ENCODE measurements at places on chromosomes 13 and 19.

GRCh38 chr13:25169951-25170553 is 2.0 kb downstream of the AMER2 start:
- DNase-seq = no peak

DNA sequence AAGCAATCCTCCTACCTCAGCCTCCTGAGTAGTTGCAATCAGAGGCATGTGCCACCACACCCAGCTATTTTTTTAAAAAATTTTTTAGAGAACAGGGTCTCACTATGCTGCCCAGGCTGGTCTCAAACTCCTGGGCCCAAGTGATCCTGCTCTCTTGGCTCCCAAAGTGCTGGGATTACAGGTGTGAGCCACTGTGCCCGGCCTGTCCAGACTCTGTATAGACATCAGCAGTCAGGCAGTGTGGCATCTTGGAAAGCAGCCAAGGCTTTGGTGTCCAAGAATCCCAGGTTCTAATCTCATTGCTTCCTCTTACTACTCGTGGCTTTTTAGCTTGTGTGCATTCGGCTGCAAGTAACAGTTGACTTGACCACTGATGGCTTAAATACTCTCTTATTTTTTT is 43.4 kb downstream of the BICRA start:
- no peak for DNase-seq

DNA sequence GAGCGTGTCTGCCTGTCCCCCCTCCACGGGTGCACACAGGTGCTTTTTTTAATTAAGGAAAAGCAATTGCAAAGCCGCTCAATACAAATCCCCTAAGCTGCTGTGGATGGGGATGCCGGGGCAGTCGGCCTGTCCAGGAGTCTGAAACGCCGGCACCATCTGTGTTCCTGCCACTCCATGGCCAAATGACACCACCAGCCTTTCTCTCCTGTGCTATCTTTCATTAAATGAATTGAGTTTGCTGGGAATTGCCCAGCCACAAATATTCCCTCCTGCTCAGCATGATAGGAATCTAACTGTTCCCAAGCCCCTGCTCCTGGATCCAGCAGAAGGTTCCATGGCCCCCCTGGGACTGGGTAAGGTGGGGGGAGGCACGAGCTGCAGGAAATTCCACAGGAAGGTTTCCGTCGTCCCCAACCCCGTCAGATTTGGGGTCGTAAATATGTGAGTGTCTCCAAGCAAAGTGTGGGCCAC is 139.2 kb downstream of the KDM4B start:
- no peak for DNase-seq

DNA sequence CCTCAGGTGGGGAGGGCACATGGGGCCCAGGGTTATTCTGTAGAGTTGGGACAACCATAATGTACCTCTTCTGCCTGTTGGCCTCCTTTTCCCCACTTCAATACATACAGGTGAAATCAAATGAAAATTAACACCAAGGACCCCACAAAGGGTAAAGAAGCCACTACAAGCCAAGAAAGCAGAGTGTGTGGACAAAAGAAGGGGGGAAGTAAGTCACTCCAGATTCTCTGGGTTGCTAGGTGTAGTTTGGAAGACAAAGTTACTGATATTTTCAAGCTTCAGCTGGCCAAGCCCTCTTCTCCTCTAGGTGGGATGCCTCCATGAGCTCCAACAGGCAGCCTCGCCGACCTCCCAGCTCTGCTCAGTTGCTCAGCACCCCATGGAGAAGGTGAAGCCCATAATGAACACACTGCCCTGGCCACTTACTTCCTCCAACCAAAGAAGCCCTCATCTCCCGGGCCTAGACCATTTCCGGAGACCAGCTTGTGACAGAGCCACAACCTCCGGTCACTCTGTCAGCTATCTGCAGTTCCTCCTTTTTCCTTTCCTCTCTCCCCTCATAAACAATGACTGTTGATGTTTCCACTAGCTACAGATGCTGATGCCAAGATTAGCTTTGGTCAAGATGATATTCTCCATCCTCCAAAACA is 66.8 kb upstream of the MED4 start:
- DNase-seq = peak; percentile 64

DNA sequence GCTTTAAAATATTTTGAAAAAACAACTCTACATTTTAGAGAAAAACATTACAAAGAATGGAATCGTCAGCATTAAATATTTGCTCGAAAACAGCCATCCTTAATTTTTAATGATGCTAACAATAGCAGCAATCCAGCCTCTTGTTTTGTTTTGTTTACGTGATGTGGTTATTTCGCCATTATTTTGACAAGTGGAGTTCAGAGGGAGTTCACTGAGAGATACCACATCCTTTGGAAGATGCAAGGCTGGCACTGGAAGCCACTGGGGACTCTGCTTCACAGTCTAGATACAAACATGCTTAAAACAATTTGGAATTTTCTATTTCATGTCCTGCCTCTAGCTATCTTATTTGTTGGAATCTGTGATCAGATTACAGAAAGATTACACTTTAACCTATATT is 556.3 kb downstream of the PCDH17 start:
- DNase-seq = no peak

DNA sequence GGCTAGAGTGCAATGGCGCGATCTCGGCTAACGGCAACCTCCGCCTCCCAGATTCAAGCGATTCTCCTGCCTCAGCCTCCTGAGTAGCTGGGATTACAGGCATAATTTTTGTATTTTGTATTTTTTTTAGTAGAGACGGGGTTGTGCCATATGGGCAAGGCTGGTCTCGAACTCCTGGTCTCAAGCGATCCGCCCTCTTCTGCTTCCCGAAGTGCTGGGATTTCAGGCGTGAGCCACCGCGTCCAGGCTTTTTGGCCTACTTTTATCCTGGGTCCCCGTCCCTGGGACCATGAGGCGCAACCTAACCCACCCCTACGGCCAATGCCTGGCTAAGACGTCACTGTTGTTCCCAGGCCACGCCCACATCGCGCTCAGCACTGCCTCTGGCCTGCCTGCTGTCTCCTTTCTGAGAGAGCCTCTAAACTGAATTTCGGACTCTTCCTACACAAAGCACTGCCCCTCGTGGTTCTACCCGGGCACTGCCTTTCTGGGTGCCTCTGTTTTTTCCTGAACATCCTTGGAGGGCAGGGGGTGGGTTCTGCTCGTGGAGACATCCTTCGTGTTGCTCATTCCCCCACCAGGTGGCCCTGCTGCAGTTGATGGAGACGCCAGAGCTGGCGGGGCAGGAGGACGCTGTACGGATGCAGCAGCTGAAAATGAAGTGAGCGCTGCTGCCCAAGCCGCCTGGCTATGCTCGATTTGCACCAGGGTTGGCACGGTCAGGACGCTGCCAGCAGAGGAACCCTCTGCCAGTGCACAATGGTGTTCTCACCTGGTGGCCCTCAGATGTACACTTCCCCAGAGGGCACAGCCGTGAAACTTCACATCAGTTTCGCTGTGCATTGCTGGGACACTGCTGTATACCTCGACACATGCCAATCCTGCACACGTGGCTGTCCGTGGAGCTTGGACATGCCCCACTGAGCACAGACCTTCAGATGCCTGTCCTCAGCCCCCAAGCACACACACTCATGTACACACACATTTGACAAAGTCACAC is 2.0 kb downstream of the REX1BD start:
- DNase-seq = peak; percentile 90

DNA sequence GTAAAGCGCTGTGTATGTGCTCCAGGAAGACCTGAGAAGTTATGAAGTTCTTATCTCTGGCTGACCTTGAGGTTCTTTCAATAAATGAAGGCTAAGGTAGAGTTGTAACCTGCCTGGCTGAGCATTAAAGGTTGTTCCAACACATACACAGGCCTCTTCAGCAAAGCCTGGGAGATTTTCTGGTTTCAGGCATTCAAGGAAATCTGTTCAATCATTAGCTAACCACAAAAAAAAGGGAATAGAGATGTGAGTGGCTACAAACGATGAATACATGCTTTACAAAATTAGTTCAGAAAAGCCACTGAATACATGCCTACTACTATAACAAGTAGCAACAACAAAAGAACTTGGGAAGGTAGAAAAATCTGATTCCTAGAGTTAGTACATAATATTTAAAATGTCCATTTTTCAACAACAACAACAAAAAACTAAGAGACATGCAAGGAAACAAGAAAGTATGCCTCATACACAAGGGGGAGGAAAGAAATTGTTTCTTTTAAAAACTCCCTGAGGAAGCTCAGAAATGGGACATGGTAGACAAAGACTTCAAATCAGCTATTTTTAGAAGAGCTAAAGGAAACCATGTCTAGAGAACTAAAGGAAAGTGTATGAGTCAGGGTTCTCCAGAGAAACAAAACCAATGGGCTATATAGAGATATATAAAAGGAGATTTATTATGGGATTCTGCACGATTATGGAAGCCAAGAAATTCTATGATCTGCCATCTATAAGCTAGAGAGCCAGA is 191.5 kb upstream of the IPO5 start:
- DNase-seq = no peak

DNA sequence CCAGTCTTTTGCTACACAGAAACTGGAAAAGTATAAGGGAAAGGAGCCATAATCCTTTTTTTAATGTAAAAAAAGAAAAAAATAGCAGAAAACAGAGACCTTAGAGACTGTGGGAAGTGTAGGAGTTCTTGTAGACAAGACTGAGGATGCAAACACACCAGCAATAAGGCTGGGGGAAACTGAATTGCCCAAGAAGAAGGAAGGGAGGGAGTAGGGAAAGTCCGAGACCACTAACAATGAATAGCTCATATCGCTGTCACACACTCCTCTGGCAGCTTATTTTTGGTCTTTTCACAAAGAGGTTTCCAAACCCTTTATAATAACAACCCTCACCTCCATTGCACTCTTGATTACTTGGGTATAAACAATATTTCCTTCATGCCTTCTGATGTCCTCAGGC is 952.0 kb downstream of the SLITRK5 start:
- DNase-seq = no peak

GRCh38 chr13:78978381-78978998 is 319.5 kb upstream of the OBI1 start:
- DNase-seq = peak; percentile 49

- DNase-seq = no peak
Observed at GRCh38 chr13:100240109-100240779, 151.4 kb downstream of the PCCA start.

DNA sequence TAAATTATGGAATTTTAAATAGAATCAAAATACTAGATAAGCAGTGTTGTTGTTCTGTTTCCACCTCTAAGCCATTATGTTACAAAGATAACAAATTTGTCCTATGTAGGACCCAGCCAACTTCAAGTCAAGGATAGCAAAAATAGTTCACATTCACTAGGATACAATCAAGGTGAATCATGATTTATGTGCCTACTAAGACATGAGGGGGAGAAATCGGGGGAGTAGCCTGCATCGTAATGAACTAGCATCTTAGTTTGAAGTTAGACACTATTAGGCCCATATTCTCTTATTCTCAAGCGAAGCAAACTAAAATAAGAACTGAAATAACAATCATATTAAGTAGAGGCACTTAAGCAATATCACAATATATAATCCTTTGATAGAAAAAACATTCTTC is 779.4 kb upstream of the PCDH9 start:
- DNase-seq = no peak

GRCh38 chr13:31278869-31279268 is 79.1 kb downstream of the B3GLCT start:
- DNase-seq = no peak

- DNase-seq = no peak
Observed at GRCh38 chr19:17954401-17954800, 12.5 kb upstream of the KCNN1 start.

- DNase-seq = no peak
Observed at GRCh38 chr13:64925284-64925683, 2304.9 kb downstream of the PCDH9 start.

- no peak for DNase-seq
Observed at GRCh38 chr13:59133903-59134302, 1029.8 kb downstream of the DIAPH3 start.

GRCh38 chr19:51194527-51195315 is 30.2 kb upstream of the CD33 start:
- DNase-seq = peak; percentile 45
